ENCODE measurements at places on chromosomes 5 and 9. TPM values are rescaled to one million over a fixed set of nuclear protein-coding genes. Genes with fewer than 3 reads are reported as not detected.

The FBP2 gene
- total RNA-seq = not detected

The IL9 gene
- total RNA-seq = not detected

GRCh38 chr9:109020581-109021511 is 7.5 kb upstream of the CTNNAL1 start:
- no peaks in the 10 kb centered on the region for H3K27me3 ChIP-seq
- H3K4me3 ChIP-seq = no peak overlapping the region
- H3K36me3 ChIP-seq = peaks cover 2% of the 10 kb centered on the region
- DNase-seq = no peak
- peaks cover 4% of the 10 kb centered on the region for H3K4me1 ChIP-seq
- no peak overlapping the region for H3K27ac ChIP-seq

- H3K4me1 ChIP-seq = no peaks in the 10 kb centered on the region
- no peak for DNase-seq
- no peaks in the 10 kb centered on the region for H3K27me3 ChIP-seq
- H3K36me3 ChIP-seq = no peaks in the 10 kb centered on the region
- no peak overlapping the region for H3K4me3 ChIP-seq
These were observed 284.5 kb upstream of the RASA1 start for GRCh38 chr5:86983208-86983607.
